Left lobe of liver (tissue), 2 donors: ENCODE measurements at places on chromosomes 4 and X.

DNA sequence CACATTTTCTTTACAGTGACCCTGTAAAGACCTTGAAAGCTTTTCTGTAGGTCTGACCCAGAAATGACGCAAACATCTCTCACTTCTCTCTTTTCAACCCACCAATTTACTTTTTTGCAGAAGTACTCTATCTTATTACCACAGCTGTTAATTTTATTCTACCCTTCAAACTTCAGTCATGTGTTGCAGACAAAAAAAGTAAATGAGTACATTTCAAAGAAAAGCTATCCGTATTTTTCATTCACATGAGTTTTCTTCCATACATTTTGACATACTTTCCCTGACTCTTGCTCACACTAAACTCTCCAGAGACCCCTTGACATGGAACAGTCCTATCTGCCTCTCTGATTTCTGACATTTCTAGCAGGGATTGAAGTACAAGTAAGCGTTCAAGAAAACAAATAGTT lies 51.7 kb downstream of the SLC7A11 start:
- no peak for DNase-seq

DNA sequence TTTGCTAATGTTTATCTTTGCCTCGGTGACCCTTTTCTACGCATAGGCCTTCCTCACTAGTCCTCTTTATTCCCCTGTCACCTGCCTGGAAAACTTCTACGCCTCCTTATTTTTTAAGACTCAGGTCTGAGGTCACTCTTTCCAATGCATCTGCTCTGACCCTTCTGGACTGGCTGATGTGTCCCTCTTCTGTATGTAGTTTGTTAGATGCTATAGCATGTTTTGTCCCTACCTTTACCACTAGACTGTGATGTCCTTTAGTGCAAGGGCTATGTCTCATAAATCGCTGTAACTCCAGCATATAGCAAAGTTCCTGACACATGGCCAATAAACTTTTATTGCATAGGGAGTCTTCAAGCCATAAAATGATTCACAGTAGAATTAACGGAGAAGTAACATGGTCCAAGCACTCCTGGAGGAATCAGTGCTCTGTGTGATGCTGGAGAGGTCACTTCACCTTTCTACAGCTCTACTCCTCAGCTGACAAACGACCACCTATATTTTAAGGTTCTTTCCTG lies 872.5 kb upstream of the SLIT2 start:
- DNase-seq = no peak

GRCh38 chrX:9681011-9681410 lies 84.6 kb downstream of the GPR143 start:
- no peak for DNase-seq

DNA sequence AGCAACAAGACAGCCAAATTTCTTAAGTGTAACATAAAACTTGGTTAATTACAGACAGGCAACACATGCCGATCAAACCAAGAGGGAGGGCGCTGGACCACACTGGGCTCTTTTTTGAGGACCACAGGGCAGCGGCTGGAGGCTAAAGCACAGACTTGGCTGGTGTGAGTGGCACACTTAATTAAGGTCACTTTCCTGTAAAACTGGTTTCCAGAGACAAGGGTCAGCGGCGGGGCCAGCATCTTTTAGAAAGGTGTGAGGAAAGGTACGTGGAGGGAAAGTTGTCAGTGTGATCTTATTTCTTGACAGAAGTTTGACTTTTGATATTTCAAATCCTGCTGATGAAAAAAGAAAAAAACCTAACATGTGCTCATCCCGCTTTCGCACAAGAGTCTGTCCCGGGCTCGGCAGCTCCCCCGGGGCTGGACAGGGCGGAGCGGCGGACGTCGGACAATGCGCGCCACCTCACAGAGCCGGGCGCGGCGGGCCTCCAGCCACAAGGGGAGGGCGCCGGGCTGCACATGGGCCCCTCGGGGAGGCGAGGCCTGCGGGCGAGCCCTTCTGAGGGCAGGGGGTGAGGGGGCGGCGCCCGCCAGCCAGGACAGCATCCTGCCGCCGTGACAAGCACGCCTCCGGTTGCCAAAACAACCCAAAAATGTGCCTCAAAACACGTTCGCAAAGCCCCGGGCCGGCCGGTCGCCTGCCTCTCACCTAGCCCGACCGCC lies 660 bp upstream of the HSPA4L start:
- DNase-seq = no peak

DNA sequence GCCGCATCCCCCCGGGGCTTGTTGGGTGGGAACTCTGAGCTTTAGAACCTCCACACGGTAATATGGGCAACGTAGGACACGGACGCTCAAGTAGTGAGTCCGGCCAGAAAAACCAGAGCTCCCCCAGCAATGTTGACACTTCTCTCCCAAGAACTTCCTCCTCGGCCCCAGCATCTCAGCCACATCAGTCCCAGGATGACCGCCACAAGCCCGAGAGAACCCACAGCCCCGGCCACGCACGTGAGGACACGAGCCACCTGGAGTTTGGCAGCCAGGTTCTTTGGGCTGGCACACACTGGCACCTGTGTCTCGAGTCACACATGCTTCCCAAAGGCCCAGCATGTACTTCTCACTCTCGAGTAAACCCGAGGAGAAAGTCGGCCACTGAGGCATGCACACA lies 16.3 kb downstream of the CLDN34 start:
- DNase-seq = no peak

DNA sequence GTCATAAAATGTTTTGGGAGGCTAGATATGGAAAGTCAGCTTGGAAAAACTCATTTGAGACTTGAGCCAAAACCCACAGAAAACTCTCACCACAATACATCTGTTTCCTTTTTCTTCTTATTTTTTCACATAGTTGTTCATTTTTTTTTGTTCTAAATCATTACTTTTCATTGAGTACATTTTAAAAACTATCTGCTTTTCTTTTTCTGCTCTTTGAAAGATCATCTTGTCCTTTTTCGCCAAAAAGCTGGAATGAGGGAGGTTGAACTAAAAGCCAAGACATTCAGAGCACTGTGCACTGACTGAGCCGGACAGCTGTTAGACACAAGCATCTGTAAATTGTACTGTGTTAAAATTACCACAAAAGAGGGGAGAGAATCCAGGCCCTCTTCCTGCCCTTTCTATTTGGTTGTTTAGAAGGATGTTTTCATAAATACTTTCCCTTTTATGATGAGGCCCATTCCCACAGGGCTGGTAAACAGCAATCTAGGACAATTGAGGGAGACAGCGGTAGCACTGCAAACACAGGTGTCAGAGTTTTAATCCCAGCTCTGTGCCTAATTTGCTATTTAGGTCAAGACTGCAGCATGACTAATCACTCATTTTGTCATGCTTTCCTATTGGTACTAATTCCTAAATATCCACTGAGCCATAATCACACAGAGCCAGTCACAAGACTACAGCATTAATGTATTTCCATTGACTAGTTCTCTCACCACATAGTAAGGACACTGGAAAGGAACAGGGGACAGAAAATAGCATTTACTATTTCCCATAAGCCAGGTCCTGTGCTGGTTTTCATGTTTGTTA lies 7.3 kb upstream of the RNF150 start:
- DNase-seq = no peak

DNA sequence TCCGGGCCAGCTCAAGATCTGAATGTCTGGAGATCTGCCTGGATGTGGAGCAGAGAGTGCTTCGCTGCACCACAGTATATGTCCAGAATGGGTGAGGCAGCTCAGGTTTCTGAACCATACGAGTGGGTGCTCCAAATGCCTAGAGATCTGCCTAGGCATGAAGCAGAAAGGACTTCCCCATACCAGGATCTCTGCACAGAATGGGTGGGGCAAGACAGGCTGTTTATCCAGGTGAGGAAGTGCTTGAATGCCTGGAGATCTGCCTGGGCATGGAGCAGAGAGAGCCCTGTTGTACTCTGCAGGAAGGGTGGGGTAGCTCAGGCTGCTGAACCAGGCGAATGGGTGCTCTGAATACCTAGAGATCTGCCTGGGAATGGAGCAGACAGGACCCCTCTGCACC lies 45.4 kb upstream of the MAGEC2 start:
- no peak for DNase-seq

- no peak for DNase-seq
Measured at GRCh38 chrX:46588263-46588662, 14.7 kb downstream of the CHST7 start.

DNA sequence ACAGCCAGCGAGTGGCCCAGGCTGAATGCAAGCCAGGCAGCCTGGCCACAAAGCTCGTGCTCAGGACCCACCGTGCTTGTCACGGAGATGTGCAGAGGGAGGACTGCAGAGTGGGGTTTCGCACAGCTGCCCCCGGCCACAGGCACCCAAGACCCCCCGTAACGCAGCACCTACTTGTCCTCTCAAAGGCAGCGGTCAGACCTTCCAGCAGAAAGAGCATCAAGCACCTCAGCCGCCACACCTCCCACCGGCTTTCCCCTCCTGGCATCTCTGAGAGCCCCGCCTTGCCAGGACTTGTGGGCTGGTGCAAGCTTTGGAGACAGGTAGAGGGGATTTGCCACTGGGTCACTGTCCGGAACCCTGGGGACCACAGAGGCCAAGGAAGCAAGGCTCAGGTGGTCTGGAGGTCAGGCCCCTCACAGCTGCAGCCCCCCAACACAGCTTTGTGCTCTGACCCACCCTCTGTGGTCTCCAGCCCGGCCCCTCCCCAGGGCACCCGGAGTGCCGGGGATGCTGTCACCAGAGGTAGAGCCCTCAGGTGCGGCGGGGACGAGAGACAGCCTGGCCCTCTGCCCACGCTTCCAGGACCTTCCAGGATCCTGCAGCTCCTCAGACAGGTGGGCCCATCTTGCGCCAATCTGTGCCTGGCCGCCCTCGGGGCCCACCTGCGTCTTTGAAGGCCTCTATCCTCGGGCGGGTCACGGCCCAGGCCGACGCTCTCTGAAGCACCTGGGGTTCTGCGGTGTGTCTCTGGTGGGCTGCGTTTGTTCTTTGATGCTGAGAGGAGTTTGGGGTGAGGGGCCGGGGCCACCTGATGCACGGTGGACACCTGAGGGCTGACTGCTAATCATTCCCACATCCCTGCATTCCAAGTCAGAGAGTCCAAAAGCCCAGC lies 34.4 kb upstream of the HMX1 start:
- no peak for DNase-seq

GRCh38 chr4:168769416-168769815 lies 240.6 kb downstream of the CBR4 start:
- DNase-seq = no peak

DNA sequence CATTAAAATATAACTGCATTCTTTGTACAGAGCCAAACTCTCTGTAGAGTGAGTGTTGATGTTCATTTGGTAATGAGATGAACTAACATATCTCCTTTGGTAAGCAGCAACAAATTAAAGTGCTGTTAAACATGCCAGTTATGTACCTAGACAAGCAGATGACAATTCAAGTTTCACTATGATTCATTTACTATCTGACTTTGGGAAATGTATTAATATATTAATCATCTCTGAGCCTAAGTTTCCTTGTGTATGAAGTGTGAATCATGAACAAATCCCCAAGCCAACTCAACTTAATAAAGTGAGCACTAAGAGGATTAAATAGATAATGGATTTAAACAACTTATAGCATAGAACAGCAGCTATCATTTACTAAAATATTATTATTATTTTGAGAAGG lies 1044.2 kb downstream of the GLUD2 start:
- no peak for DNase-seq

GRCh38 chr4:188127214-188127874 lies 11.9 kb upstream of the TRIML1 start:
- no peak for DNase-seq

DNA sequence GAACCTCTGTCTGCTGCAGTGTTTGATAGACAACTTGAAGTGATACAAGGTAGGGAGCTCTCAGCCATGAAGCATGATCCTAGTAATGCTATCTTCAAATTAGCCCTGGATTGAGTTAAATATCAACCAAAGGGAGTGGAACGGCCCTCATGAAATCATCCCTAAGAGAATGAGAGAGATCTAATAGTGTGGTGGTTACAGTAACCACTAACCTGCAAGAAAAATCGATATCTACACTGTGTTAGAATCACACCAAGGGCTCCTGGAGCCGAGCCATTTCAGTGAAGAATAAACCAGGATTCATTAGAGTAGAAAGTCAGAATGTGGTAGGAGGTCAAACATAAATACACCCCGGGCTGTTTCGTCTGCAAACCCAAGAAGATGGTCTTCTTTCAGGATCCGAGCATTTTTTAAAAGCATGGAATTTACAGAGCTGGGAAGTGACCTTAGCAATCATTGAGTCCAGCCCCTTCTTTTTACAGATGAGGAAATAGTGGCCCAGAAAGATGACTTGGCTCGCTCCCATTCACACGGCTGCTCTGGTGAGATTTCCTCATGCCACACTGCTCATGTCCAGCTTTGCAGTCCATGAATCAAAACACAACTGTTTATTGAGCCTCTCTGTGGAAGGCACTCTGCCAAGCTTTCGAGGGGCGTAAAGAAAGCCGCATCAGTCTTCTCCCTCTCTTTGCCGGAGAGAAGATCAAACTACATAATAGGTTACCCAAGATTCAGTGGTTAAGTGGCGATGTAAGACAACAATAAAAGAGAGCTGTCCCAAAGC lies 5.5 kb upstream of the DCTD start:
- no peak for DNase-seq

- DNase-seq = no peak
Measured at GRCh38 chr4:6509587-6509986, 37.2 kb upstream of the PPP2R2C start.
